ENCODE measurements at places on chromosomes 3 and 15. TPM values are rescaled to one million over a fixed set of nuclear protein-coding genes. Genes with fewer than 3 reads are reported as not detected.

DNA sequence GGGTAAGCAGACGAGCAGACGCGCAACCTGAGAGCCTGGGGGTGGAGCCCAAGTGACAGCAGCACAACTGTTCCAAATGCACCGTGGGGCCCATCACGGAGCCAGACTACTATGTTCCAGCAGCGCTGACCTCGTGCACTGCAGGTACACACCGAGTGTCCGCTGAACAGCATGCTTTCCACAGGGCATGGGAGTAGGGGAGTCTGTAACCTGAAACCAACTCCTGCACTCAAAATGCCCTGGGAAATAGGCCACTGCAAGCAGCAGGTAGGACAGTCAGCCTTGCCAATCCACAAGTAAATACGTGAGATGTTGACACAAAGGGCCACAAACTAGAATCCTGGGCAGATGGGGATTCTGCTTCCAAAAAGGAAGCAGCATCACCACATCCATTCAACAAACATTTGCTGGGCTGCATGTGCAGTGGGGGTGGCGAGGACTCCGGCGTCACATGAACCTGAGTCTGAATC, 73.9 kb downstream of the TBC1D2B start:
- no peak for DNase-seq

- no peak for DNase-seq
Observed at GRCh38 chr3:124563376-124563775, 166.9 kb upstream of the UMPS start.

GRCh38 chr3:39801216-39801615, 8.2 kb upstream of the MYRIP start:
- no peak for DNase-seq

DNA sequence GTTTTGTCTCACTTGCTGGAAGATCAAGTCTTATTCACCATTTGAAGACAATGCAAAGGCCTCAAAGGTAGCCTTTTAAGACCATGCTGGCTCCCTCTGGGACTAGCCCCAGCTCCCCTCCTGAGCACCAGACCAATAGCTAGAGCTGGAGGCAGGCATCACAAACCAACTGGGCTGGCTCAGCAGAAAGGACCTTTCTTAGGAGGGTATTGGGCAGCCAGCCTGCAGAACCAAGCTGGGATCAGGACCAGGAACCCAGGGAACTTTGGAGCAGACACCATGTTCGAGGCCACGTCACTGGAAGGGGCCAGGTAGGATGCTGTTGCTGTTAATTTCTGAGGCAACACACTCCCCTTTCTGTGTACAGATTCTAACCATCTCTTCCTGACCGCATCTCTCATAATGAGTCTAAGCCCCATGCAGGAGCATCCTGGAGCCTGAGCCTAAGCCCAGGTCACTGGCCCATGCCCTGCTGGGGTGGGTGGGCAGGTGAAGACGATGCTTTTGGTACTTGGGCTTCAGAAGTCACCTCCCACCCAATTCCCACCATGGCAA, 81.4 kb upstream of the KLF13 start:
- no peak for DNase-seq

SCN11A gene
- not detected for polyA plus RNA-seq

CPN2 gene
- polyA plus RNA-seq: not detected

CSTA gene
- 0.67 TPM for polyA plus RNA-seq

SNX22 gene
- polyA plus RNA-seq: 60.2 TPM
